ENCODE measurements at places on chromosomes 16 and 17. TPM values are rescaled to one million over a fixed set of nuclear protein-coding genes. Genes with fewer than 3 reads are reported as not detected.

DNA sequence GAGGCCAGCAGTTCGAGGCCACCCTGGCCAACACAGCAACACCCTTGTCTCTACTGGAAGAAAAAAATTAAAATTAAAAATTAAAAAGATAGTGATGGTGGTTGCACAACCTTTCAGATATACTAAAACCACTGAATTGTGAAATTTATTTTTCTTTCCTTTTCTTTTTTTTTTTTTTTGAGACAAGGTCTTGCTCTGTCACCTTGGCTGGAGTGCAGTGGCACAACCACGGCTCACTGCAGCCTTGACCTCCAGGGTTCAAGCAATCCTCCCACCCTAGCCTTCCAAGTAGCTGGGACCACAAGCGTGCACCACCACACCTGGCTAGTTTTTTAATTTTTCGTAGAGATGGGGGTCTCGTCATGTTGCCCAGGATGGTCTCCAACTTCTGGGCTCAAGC is 254.4 kb downstream of the SLC39A11 start:
- no peaks in the 10 kb centered on the region for H3K4me1 ChIP-seq
- no peaks in the 10 kb centered on the region for H3K36me3 ChIP-seq
- DNase-seq, result no peak

DNA sequence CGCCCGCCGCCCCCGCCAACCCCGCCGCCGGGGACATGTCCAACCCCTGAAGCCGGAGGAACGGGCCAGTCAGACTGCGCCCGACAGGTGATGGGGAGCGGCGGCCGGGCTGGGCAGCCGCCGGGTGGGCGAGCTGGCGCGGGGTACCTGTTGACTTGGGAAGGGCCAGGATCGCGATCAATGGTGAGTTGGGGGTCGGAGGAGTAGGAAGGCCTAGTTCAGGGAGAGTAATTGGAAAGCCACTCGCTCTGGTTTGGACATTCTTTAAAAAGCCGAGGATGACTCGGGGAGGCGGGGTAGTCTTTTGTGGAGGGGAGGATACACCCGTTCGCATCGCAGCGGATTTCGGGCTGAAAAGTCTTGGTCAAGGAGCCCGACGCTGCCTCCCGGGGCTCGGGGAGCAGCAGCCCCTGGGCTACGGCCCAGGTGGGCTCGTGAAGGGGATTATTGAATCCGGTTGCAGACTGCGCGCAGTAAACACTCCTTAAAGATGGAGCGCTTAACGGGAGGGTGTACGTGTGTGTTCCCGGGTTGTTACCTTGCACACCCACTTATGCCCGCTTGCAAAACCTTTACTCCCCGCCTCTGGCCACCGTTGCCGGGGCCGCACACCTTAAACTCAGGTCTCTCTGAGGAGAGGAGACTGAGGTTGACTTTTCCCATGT is 123.8 kb downstream of the GOSR1 start:
- peak overlapping the region; percentile 98 for H3K27ac ChIP-seq
- DNase-seq, result no peak
- no peaks in the 10 kb centered on the region for H3K4me1 ChIP-seq
- H3K4me3 ChIP-seq, result peak overlapping the region; percentile 87
- H3K27me3 ChIP-seq, result no peaks in the 10 kb centered on the region
- H3K36me3 ChIP-seq, result no peaks in the 10 kb centered on the region

DNA sequence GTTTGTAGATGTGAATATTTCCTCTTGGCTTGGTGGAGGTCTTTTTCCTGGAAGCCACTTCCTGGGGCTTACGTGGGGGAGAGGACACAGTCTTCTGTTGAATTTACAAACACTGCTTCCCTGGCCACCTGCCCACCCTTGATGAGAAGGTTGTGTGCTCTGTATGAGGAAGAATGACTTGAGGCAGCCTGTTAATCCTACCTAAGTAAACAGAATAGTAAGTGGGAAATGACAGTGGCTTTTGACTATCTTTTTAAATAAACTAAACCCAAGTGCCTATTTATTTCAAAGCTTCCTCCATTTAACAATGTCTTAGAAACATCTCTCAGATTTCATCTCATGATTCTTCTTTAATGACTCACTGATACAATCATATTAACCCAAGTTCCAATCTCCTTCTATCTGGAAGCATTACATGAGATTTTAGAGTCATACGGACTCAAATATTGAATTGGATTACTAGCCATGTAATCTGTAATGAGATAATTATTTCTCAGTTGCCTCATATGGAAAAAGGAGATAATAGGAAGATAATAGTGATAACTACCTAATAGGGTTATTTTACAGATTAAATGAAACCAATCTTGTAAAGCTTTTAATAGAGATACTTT is 96.6 kb upstream of the SMIM36 start:
- no peak overlapping the region for H3K4me3 ChIP-seq
- no peaks in the 10 kb centered on the region for H3K4me1 ChIP-seq
- no peaks in the 10 kb centered on the region for H3K36me3 ChIP-seq
- peak overlapping the region; percentile 40 for H3K27ac ChIP-seq
- DNase-seq, result peak; percentile 50

DNA sequence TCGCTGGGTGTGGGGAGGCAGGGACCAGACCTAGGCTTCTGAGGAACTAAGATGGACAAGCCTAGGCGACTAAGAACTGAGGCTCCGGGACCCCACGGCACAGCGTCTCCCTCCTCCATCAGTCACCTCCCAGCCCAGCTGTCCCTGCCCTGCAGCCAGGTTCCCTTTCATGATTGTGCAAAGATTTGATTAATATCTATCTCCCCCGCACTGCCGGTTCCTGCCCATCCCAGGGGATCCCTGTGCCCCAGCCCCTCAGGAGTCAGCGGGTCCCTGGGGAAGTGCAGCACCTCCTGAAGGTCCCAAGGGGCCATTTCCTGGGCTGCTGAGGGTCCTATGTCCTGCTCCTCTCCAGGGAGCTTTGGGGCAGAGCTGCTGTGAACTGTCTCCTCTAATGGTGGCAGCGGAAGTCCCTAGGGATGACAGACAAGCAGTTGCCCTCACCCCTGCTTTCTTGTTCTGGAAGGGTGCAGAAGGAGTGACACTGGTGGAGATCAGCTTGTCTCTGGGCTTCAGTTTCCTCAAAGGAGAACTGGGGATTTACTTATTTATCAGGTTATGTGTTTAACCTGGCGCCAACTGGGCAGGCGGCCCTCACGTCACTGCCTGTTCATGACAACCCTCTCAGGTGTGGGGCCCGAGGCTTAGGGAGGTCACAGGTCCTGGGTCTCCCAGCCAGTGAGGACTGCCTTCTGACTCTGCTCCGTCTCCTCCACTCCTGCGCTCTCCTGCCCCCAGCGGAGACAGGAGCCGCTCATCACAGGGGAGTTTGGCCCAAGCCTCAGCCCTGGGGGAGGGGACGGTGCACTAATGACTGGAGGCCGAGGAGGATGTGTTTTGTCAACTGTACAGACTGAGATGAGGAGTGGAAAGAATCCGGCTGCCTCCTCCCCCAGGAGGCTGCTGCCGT is 1.9 kb upstream of the C16orf74 start:
- H3K4me3 ChIP-seq, result no peak overlapping the region
- H3K27ac ChIP-seq, result peak overlapping the region; percentile 57
- peaks cover 19% of the 10 kb centered on the region for H3K4me1 ChIP-seq
- H3K36me3 ChIP-seq, result no peaks in the 10 kb centered on the region
- peak; percentile 87 for DNase-seq
- no peaks in the 10 kb centered on the region for H3K27me3 ChIP-seq

DNA sequence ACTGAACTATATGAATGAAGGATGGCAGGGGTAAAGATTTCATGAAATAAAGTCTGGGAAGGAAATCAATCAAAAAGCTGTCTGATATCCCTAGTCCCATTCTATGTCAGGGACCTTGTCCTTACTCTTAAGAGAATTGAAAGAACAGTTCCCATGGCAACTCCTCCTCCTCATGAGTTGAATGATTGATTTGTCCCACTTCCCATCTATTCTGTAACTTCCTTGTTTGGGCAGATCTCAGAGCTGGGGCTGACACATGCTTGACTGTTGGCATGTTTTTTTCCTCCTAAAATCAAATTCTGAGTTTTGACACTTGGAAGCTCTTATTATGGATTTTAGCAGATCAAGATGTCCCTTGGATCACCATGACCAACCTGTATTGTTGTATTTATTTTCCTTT is 1138.6 kb upstream of the CDH8 start:
- H3K36me3 ChIP-seq, result no peaks in the 10 kb centered on the region
- H3K27me3 ChIP-seq, result no peaks in the 10 kb centered on the region
- DNase-seq, result no peak
- H3K4me3 ChIP-seq, result no peak overlapping the region
- H3K27ac ChIP-seq, result no peak overlapping the region

GRCh38 chr17:67194134-67194533 is 50.9 kb downstream of the HELZ start:
- H3K27me3 ChIP-seq, result no peaks in the 10 kb centered on the region
- H3K36me3 ChIP-seq, result no peaks in the 10 kb centered on the region
- no peak overlapping the region for H3K27ac ChIP-seq

- H3K27ac ChIP-seq, result peak within 1 kb of the TSS; percentile 64
- peaks cover 4% of the 10 kb centered on the region for H3K27me3 ChIP-seq
- peak; percentile 92 for DNase-seq
- H3K4me1 ChIP-seq, result no peaks in the 10 kb centered on the region
- H3K4me3 ChIP-seq, result peak within 1 kb of the TSS; percentile 21
- H3K36me3 ChIP-seq, result no peaks in the 10 kb centered on the region
Measured at GRCh38 chr16:71626018-71626857, at the start of gene MARVELD3. MARVELD3 (plus strand) TSS chr16:71626184; CDS start chr16:71626230, 46 bp downstream.

- no peak overlapping the region for H3K4me3 ChIP-seq
- no peaks in the 10 kb centered on the region for H3K27me3 ChIP-seq
- H3K4me1 ChIP-seq, result no peaks in the 10 kb centered on the region
- H3K36me3 ChIP-seq, result no peaks in the 10 kb centered on the region
Measured at GRCh38 chr16:74922150-74923138, 62.5 kb downstream of the WDR59 start.

- no peak overlapping the region for H3K4me3 ChIP-seq
- peak; percentile 65 for DNase-seq
- H3K4me1 ChIP-seq, result peaks cover 10% of the 10 kb centered on the region
- no peaks in the 10 kb centered on the region for H3K27me3 ChIP-seq
Measured at GRCh38 chr16:974611-975261, 4.0 kb upstream of the LMF1 start.

The FBXW10B gene
- 0.48 TPM for total RNA-seq

The RSL1D1 gene
- total RNA-seq, result 150 TPM

The ZNF646 gene
- 17.3 TPM for total RNA-seq

Data from breast epithelium (tissue), 4 donors.